ENCODE measurements at places on chromosomes 6 and 20.

GRCh38 chr20:59667131-59667530 lies 62.8 kb downstream of the PHACTR3 start:
- DNase-seq: no peak

- no peak for DNase-seq
Measured at GRCh38 chr6:11272491-11273192, 40.2 kb upstream of the NEDD9 start.

- DNase-seq: no peak
Measured at GRCh38 chr20:20827992-20828597, 115.7 kb upstream of the RALGAPA2 start.

GRCh38 chr6:149696901-149697300 lies 21.0 kb downstream of the LATS1 start:
- no peak for DNase-seq

GRCh38 chr20:10467681-10468339 lies 32.7 kb downstream of the SLX4IP start:
- no peak for DNase-seq

DNA sequence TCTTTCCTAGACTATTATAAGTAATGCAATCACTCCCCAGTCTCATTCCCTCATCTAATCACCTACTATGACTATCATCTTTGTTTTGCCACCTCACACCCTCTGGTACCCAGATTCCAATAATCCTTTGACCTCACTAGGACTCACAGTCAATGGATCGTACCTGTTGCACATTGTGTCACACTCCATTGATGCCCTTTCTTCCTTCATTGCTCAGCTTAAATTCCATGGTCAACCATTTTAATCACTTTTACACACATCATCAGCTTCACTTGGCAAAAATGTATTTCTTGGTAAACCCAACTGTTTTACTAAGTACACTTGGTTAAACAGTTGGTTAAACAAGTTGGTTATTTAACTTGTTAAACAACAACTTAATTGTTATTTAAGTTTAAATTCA lies 44.0 kb downstream of the CEP162 start:
- no peak for DNase-seq

GRCh38 chr6:149137594-149137993 lies 179.9 kb upstream of the TAB2 start:
- DNase-seq: no peak

DNA sequence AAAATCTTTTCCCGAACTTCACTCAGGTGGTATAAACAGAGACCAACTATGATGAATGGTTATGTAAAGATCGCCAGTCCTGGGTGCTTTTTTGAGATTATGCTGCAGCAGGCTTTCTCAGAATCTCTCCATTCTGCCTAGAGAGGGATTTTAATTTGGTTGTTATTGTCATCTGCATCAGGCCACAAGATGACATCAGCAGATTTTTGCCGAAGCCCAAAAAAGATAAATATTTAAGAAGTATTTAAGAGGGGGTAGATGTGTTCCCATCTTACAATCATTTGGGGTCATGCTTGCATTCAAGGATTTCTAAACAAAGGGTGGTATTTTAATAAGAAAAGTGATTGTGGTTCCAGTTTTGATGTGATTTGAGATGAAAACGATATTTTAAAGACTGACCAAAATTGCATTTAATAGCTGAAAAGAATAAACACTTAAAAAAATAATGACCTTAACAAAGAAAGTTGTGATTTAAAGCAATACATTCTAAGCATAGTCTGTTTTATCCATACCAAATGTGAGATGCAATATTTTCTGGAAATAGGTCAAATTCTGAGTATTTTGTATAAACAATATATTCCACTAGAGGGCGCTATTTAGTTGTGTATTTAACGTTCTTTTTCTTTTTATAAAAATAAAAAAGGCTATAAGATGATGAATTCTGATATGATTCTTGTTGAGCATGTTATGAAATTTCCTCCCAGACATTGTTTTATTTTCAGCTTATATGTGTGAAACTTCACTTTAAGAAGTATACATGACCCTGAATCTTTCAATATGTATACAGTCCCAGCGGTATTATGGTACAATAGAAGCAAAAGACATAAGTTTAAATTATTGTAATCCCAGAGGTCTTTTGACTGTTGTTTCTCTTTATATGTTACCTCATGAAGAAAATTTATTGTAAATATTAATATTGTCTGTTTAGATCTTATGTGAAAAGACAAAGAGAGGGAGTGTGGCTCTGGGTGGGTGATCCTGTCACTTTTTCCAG lies 51.0 kb upstream of the ZFP64 start:
- peak; percentile 23 for DNase-seq

GRCh38 chr6:107833136-107833535 lies 9.0 kb upstream of the SCML4 start:
- DNase-seq: no peak

DNA sequence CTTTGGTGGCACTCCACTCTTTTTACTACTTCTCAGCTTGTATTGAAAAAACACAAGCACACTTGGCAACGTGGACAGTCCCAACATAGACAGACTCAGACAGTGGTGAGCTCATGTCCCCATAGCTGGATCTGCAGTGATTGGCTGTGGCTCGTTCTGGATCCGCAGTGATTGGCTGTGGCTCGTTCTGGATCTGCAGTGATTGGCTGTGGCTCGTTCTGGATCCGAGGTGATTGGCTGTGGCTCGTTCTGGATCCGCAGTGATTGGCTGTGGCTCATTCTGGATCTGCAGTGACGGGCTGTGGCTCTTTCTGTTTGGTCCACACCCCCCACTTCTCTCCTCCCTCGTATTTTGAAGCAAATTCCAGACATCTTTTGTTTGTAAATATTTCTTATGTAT lies 28.0 kb downstream of the OSBPL2 start:
- no peak for DNase-seq

GRCh38 chr6:128763599-128764300 lies 119.2 kb upstream of the LAMA2 start:
- DNase-seq: no peak

GRCh38 chr20:4086771-4087687 lies 71.7 kb upstream of the RNF24 start:
- no peak for DNase-seq

DNA sequence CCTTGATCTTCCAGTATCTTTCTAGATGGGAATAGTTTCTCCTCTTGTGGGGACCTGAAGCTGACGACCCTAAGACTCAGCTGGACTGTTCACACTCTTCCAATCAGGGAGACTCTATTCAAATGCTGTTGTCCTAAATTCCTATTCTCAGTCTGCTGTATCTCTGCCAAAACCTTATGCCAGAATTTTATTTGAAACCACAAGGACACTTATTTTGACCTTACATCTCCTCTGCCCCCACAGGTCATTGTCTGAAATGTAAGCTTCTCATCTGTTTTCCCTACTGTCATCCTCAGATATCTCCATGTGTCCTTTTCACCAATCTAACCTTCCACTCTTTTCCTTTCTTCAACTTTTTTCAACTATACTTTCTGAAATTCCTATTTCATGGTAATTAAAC lies 289.5 kb upstream of the SGK1 start:
- no peak for DNase-seq

DNA sequence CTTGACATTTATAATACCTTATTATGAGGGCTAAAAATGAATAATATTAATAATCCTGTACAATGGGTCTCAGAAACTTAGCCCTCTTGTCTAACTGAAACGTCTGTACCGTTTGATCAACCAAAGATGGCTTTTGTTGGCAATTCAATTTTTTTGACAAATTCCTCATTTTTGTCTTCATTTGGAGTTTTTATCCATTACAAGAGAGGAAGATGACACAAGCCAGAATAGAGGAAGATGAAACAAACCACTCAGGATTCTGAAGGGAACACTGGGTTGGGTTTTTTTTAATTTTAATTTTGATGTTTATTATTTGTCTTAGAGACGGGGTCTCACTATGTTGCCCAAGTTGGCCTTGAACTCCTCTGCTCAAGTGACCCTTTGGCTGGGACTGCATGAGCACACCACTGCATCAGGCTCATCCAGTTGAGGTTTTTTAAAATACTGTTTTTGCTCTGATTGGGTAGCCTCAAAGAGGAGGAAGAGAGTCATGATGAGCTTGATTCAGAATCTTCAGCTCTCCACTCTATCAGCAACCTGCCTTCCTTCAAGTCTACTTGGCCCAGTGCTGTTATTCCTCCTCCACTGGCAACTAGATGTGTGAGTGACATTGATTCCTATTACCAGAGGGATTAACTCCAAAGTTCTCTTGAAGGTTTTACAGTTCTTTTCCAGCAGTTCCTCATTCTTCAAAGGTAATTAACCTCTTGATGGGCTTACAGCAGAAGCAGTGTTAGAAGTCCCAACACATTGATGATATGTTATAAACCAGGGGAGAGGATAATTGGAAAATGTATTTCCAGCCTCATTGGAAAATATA lies 71.3 kb downstream of the ATXN1 start:
- no peak for DNase-seq

DNA sequence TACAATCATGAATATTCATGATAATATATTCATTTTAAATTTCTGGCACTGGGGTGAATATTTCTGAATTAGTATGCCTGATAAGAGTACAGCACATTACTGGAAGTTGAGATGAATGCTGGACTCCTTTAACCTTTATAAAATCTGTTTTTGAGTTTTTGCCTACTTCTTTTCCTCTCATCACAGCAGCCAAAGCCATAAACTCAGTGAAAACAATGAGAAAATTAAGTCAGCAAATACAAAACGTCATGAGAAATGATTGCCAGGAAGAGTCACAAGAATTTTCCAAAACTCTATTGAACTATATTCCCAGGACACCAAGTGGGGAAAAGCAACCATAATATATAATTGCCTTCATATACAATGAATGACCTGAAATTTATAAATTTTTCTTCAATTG lies 837.6 kb downstream of the TBC1D32 start:
- DNase-seq: no peak

DNA sequence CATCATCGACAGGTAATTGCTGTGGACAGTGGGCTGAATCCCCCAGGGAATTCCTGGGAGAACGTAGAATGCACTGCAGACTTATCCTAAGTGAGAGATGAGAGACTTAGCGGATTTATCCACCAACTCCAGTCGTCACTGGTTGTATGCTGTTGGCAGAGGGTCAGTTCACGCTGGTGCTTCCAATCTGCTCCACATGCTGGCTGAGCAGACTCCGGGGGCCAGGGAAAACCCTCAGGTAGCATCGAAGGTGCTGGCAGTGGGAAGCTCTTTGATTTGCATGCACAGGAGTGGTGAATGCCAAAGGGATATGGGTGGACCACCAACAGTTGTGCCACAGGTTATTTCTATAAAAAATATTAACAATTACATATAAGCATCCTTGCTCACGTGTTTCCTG lies 20.2 kb downstream of the TTLL9 start:
- DNase-seq: peak; percentile 71

GRCh38 chr6:111406200-111406721 lies 76.8 kb downstream of the REV3L start:
- no peak for DNase-seq

DNA sequence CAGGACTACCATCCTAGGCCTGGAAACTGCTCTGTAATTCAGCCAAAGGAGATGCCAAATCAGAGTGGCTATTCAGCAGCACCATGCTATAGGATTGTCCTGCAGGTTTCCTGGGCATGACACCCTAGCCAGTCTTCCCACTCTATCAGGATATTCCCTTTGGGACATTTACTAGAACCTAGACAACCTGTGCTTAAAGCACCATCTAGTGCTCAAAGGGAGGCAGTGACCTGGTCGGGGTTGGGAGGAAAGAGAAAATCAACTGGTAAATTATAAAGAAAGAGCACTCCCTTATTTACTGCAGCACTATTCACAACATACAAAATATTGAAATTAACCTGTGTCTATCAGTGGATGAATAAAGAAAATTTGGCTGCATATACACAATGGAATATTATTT lies 67.2 kb upstream of the SMLR1 start:
- peak; percentile 6 for DNase-seq

DNA sequence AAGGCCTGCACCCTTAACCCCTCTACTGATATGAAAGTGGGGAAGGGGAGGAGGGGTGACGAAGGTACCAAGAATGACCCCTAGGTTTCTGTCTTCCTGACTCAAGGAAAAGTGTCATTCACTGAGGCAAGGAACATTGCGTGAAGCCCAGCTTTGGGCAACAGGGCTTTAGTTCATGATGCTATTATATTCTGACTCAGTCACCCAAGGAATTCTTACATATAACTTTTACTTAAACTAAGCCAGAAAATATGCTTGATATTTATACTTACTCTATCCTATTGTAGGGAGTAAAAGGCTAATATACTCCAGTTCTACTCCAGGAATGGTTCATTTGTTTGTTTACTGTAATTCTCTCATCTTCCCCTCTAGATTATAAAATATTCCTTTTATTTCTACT lies 60.5 kb downstream of the DOP1A start:
- DNase-seq: no peak

- DNase-seq: no peak
Measured at GRCh38 chr20:37535443-37536132, 7.9 kb upstream of the BLCAP start.

DNA sequence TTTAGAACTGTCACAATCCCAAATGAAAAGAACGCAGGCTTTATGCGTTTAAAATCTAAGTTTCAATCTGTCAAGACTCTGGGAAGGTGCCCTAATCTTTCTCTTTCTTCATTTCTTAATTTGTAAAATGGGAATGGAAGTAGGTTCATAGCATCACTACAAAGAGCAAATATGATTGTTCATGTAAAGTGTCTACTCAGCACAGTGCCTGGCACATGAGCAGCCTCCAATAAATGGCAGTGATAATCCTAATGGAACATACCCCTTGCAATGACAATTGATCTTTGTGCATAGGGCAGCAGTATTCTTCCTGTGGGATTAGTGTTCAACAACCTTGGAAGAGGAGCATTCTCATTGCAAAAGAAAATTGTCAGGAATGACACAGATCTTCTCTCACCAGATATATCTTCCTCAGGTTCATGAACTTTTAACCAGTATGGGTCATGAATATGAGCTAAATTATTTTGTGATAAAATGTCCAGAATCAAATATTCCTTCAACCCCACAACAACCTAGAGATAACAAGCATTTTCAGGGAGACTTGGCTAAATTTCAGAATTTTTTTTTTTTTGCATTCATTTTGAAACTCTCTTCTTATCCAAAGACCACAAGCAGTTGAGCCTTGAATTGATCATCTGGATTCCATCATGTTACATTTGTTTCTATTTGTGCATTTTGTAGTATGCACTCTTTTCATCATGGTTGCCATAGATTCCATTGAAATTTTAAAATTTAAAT lies 149.1 kb downstream of the TBX18 start:
- DNase-seq: no peak

- DNase-seq: no peak
Measured at GRCh38 chr6:515267-515666, 123.7 kb downstream of the IRF4 start.

DNA sequence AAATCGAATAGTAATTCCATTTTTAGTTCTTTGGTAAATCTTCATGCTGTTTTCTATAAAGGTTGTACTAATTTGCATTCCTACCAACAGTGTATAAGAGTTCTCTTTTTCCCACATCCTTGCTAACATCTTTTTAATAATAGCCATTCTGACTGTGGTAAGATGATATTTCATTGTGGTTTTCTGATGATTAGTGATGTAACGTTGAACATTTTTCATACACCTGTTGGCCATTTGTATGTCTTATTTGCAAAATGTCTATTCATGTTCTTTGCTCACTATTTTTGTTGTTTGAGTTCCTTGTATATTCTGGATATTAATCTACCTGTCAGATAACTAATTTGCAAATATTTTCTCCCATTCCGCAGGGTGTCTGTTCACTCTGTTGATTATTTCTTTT lies 64.5 kb downstream of the LIN28B start:
- DNase-seq: no peak

- no peak for DNase-seq
Measured at GRCh38 chr6:9566096-9566495, 848.8 kb downstream of the TFAP2A start.

All from G401 (cell line).